Calu3 (cell line): ENCODE measurements at places on chromosomes 6 and 20. TPM values are rescaled to one million over a fixed set of nuclear protein-coding genes. Genes with fewer than 3 reads are reported as not detected.

DNA sequence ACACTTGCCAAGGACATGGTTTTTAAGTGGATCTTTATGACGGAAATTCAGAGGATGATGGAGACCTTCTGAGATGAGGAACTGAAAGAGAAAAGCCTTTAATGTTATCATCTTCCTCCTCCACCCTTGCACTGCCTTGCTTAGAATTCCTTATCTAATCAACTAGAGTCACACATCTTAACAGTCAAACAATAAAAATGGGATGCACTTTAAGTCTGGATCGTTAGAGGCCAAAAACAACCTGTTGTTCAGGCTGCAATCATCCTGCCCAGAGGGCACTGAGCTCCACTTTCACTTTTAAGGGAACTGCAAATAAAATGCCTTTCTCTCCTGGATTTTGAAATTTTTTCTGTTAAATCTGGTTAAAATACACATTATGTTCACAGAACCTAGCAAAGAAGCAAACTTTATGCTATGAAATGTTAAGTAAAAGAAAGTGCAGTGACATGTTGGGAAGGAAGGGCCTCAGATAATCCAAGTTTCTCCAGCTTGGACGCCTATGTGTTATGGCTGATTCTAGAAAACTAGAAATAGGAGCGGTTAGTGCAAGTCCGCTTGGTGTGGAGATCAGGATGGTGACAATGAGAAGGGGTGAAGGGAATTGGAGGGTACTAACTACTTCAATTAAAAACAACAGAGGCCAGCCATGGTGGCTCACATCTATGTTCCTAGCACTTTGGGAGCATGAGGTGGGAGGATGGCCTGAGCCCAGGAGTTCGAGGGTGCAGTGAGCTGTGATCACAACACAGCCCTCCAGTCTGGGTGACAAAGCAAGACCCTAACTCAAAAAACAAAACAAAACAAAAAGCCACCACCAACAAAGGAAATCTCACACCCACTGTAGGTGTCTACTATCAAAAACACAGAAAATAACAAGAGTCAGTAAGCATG is 66.4 kb upstream of the KIF13A start:
- peaks cover 20% of the 10 kb centered on the region for H3K4me1 ChIP-seq
- H3K27ac ChIP-seq = no peak overlapping the region
- H3K4me3 ChIP-seq = peak overlapping the region; percentile 22

GRCh38 chr6:151341476-151342195 is 49.7 kb downstream of the ZBTB2 start:
- H3K4me1 ChIP-seq = no peaks in the 10 kb centered on the region
- no peaks in the 10 kb centered on the region for H3K36me3 ChIP-seq
- DNase-seq = no peak
- no peaks in the 10 kb centered on the region for H3K27me3 ChIP-seq
- H3K4me3 ChIP-seq = no peak overlapping the region

- no peak for DNase-seq
- H3K27ac ChIP-seq = no peak within 1 kb of the TSS
- H3K4me3 ChIP-seq = no peak within 1 kb of the TSS
Measured at GRCh38 chr20:3712279-3712873, at the start of gene SIGLEC1. Gene SIGLEC1 (minus strand): TSS chr20:3712600. CDS start chr20:3707128, 5,472 bp downstream.

DNA sequence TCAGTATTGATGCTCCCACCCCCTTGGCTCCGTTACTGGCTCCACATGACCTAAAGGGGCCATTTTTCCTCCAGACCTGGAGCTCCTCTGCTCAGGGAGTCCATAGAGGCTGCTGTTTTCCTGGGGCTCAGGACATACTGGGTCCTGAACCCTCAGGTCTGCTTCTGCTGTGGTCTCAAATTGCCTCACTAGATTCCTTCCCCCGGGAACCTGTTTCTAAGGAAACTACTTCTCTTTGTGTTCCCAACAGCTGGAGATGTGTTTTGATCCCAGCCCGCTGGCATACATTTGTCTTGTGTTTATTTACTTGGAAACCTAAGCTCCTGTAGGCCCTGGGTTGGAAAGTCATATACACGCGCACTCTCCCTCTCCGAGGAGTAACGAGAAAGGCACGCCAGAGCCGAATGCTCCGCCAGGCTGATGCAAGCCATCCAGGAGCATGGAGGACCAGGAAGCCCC is 222.8 kb downstream of the UST start:
- H3K36me3 ChIP-seq = no peaks in the 10 kb centered on the region
- H3K4me3 ChIP-seq = no peak overlapping the region
- H3K4me1 ChIP-seq = no peaks in the 10 kb centered on the region
- DNase-seq = no peak
- peaks cover 19% of the 10 kb centered on the region for H3K27me3 ChIP-seq

- no peak overlapping the region for H3K4me3 ChIP-seq
- H3K4me1 ChIP-seq = no peaks in the 10 kb centered on the region
- DNase-seq = no peak
- H3K27me3 ChIP-seq = no peaks in the 10 kb centered on the region
- H3K27ac ChIP-seq = no peak overlapping the region
Measured at GRCh38 chr6:16305788-16306187, 67.4 kb downstream of the GMPR start.

The SGK2 gene
- 45.6 and 46.5 TPM in 2 replicates for total RNA-seq

The PACSIN1 gene
- total RNA-seq = 0.26 and 0.69 TPM in 2 replicates

The FAM209B gene
- total RNA-seq = not detected in 2 replicates

The MUC22 gene
- total RNA-seq = not detected in 2 replicates
